ENCODE measurements at places on chromosomes 16 and 17.
A peak's percentile ranks its signal among the peaks of the same experiment; 100 is the strongest.

- DNase-seq: peak; percentile 44
Observed at GRCh38 chr16:1309888-1310831, 724 bp downstream of the UBE2I start.

DNA sequence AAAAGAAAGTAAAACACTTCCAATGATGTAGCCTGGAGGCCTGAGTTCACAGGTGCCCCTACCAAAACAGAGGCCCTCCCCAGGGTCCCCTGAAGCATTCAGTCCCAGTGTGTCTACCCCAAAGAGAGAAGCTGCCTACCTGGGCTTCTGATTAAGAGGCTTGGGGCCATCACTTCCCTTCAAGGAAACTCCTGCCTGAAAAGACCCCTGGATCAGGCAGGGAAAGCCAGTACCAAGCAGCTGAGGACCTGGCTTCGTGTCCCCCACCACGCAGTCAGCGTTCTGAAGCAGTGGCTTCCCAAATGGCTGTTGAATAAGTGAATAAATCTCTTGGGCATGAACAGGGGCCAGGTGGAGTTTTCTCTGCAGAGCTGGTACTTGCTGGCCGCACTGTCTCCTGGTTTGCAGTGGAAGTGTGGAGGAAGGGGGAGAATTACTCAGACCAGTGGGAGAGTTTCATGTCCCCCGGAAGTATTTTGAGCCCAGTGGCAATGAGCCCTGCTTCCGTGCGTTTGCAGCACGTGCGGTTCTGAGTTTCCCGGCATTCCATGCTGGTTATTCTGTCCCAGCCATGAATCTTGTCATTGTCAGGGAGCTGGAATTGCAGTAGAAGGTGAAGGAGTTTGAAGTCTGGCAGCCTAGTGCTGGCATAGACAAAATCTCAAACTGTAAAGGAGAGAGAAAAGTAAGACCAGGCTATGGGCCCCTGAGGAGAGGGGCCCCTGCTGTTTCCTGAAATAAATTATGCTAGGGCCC lies 27.0 kb downstream of the RMI2 start:
- no peak for DNase-seq

DNA sequence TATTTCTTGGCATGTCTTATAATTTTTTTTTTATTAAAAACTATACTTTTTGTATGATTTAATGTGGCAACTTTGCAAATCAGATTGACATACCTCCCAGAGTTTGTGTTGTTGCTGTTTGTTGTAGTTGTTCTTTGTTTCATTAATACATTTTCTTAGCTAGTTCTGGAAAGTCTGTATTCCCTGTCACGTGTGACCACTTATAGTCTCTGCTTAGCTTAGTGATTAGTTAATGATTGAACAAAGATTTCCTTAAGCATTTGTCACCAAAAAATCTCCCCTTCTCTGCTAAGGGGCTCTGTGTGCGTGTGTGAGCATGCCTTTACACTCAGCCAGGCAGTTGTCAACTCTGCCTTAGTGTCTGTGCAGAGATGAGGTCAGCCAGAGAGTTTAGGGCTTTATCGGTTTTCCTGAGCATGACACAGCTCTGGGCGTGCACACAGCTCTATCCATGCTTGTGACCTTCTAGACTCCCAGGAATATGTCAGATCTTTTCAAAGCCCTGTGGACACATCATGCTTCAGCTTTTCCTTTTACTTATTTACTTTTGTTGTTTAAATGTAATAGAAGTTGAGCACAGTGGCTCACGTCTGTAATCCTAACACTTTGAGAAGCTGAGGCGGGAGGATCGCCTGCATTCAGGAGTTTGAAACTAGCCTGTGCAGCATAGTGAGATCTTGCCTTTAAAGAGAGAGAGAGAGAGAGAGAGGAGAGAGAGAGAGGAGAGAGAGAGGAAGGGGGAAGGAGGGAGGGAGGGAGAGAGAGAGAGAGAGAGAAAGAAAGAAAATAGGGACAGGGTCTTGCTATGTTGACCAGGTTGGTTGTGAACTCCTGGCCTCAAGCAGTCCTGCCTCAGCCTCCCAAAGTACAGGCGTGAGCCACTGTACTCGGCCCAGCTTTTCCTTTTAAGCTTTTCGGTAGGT lies 21.9 kb downstream of the DNAI2 start:
- no peak for DNase-seq

GRCh38 chr16:66524601-66525164 lies 25.2 kb downstream of the TK2 start:
- peak; percentile 37 for DNase-seq

- DNase-seq: no peak
Observed at GRCh38 chr16:11359370-11359769, 14.1 kb downstream of the RMI2 start.

- no peak for DNase-seq
Observed at GRCh38 chr17:80214012-80214877, 5.9 kb downstream of the SGSH start.

DNA sequence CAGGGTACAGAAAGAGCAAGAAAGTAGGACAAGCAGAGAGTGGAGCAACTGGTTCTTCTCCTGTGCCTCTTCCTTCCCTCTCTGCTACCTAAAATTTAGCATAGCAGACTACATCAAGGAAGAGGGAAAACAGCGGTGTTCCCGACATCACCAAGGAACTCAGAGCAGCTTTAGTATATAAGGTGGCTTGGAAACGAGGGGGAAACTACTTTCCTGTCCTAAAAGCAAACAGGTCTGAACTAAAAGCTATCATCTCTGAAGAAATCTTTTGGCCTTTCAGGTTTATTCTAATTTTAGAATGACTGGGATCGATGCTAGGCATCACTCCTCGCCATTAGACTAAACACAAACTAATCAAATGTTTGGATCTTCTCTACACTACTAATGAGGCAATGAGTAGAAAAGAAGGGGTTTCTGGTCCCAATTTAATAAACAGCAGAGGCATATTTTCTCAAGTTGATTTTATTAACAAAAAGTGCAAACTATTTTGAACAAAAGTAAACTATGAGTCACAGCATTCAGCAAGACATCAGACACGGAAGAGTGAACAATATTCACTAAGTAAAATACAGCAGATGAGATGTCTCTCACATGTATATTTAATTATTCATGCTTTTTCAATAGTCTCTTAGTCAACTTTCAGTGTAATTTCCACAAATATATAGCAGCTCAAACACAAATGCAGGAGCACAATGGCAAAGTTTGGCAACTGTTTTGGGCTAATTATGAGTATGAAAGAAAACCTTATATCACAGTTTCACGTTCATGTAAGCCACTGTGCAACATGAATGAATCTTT lies 108.7 kb downstream of the TRIM37 start:
- no peak for DNase-seq

GRCh38 chr17:43766413-43767052 lies 7.9 kb upstream of the SOST start:
- DNase-seq: peak; percentile 32

DNA sequence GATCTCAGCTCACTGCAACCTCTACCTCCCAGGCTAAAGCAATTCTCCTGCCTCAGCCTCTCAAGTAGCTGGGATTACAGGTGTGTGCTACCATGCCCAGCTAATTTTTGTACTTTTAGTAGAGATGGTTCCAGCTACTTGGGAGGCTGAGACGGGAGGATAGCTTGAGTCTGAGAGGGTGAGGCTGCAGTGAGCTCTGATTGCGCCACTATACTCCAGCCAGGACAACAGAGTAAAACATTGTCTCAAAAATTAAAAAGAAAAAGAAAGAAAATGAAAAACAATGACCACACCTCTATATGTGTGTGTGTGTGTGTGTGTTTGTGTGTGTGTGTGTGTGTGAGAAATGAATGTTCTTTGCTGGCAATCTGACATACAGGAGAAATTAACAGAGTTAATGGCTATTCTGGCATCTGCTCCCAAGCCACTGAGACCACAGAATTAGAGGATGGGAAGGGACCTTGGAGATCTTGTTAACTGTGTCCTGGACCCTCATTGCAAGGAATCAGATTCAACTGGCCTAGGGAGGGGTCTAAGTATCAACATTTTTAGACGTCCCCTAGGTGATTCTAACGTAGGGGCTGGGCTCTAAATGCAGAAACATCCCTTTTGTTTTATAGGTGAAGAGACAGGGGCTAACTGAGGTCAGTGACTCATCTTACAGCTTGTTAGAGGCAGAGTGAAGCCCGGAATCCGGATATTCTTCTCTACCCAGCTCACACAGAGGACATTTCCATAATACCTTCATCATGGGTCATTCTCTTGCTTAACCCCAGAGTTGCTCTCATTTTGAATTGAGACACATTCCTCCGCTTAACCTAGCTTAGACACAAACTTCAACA lies 16.4 kb upstream of the MARCHF10 start:
- no peak for DNase-seq
